T-cell (primary cell): ENCODE measurements at places on chromosomes 1 and 21.

GRCh38 chr1:91952187-91952586, 3.0 kb downstream of the BRDT start:
- DNase-seq = no peak

DNA sequence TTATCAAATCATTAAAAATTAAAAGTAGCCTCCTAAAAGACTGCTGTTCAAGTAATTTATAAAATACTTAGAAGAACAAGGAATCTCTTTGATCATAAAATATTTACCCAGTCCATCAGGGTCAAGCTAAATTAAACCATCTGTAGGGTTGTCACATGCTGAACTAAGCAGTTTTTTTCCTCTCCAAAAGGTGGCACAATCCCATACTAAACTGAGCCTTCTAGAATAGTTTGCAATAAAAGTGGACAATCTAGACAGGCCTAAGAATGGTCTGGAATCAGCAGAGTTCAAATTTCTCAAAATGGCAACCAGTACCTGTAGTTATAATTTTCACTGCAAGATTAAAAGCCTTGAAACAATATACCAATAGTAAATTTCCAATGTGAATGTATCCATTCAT, 194.8 kb downstream of the EIF4G3 start:
- no peak for DNase-seq

GRCh38 chr1:1004780-1005697, 5.1 kb upstream of the HES4 start:
- DNase-seq = no peak

GRCh38 chr1:227901239-227901905, 46.4 kb downstream of the WNT9A start:
- DNase-seq = no peak

DNA sequence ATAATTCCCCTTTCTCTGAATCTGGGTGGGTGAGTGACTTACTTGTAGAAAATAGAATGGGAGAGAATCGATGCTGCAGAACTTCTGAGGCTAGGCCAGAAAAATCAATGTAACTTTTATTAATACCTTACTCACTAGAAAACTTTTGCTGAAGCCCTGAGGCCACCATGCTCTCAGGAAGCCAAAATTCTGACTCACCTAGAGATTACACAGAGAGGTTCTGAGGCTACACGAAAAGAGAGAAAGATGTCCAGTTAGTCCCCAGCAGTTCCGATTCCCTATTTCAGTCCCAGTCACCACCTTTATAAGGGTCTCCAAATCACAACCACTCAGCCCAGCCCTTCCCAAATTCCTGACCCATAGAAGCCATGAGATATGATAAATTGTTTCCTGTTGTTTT, 135.2 kb downstream of the NTPCR start:
- no peak for DNase-seq

DNA sequence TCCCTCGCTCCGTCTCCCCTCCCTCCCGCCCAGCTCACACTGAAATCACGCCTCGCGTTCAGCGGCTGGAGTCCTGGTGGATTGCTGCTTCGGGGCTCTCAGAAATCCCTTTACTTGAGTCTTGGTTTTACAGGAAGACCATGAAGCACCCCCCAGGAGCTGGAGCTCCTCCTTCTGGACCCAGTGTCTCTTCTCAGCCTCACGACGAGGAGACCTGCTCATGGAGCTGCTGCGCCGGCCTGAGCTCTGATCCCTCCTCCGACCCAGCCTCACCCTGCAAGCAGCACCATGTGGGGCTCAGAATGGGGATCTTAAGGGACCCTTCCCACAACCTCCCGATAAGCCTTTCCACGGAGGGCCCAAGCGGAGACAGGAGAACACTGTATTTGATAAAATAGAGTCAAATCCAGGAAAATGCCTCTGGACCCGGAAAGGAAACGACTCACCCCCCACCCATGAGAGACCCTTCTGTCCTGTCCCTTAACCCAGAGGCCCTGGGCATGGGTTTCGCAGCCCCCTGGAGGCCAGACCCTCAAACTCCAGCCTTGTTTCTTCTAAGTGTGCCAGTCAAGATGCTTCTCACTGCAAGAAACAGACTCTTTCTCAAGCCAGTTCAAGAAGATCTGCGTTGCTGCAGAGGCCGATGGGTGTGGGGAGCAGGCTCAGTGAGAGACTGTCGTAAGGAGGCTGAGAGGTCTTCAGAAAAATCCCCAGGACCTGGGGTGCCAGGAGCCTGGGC, 26.1 kb downstream of the PDE9A start:
- no peak for DNase-seq

DNA sequence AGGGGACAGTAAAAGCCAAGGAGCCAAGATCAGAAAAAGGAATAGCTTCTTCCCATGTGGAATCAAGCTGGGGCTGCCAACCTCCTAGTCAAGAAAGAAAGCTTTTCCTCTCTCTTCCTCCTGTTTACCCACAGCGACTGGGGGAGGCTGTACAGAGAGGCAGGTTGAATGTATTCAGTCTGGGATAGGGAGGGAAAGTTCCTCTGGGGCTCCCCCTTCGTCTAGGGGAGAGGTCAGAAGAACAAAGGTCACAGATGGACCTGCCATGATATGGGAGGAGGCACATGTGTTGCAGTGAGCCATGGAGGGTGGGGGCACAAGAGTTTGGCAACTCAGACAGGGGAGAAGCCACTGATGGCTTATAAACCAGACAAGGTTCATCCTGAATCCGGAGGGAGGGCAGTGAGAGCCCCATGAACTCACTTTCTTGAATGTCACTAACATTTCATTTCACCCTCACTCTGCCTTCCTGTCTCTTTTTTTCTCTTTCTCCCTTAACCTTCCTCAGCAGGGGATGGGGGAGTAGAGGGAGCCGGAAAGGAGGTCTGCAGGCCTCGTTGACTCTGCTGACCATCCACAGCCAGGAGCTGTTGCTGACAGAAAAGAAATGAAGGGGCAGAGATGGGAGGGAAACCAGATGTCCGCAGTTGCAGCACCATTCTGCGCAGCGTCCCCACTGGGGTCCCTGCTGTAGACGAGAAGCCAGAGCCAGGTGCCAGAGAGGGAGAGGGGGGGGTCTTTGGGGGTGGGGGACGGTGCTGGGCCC, 61.1 kb downstream of the PLXNA2 start:
- DNase-seq = no peak

DNA sequence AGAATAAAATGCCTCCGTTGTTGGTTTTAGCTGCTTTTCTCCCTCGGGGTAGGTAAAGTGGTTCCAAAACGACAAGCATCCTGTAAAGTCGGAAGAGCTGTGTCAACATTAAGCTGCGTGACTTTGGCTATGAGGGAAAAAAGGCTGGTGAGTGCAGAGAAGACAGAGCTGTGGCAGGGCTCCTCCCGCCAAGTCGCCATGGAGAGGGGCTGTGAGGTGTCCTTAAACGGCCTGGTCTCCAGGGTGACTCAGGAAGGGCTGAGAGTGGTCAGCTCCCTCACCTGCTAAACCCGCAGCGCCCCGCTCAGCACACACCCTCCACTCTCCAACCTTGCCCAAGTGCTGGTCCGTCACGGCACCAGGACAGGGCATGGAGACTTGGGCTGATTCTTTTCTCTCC, 91.6 kb upstream of the SAMD11 start:
- DNase-seq = no peak

DNA sequence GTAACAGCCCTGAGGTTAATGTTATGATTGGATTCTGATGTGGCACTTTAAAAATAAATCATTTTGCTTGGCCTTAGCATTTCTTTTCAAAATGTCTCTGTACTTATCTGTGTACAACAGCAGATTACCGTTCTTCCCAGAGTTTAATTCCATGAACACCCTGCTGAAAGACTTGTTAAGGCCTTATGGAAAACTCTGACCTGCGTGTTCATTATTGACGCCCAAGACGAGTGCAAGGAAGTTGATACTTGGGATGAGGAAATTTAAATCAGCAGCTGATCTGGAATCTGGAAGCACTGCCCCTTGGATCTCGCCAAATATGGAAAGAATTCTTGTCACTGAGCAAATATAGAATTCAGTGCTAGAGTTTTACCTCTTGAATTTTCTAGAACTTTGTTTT, 6.7 kb downstream of the ERG start:
- DNase-seq = no peak

DNA sequence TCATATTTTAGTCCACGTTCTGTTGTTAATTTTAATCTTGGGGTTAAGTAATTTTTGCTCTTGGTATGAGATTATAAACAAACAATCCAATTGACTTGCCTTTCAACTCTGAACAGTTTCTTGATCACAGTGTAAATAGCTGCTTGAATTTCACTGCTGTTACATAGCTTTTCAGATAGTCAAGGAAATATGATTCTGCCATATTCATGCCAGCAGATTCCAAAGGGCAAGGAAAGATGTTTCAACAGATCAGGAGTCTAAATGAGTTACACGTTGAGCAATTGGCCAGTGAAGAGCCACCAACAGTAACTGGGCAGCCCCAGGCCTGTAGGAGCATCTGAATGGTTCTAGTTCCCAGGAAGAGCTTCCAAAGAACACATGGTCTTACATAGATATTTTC, 93.6 kb downstream of the LEPR start:
- no peak for DNase-seq

DNA sequence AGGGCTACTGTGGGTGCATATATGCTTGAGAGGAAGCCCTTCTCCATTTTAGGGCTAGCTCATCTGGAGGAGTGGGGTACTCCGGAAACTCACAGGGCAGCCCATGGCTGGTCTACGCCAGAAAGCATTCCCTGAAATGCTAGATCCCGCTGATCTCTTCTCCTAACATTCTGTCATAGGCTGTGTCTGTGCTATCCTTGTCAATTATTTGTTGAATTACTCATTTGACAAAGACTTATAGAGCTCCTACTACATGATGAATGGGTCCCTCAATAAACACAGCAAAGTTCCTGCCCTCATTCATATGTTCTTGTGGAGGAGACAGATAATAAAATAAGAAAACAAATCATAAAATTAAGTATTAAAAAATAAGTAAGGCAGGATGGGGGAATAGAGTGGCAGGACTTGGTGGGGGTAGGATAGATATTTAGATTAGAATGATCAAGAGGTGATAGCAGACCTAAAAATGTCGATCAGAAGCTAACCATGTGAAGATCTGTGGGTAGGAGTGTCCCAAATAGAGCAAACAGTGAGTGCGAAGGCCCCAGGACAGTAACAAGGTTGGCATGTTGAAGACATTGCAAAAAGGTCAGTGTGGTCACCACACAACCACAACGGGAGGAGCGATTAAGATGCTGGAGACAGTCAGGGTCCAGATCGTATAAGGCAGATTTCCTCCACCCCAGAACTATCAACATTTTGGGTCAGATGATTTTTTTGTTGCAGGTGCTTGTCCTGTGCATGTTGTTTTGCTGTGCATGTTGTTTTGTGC, 13.2 kb downstream of the NGF start:
- no peak for DNase-seq

- DNase-seq = no peak
These were observed 40.9 kb upstream of the RALGPS2 start for GRCh38 chr1:178684111-178684510.

DNA sequence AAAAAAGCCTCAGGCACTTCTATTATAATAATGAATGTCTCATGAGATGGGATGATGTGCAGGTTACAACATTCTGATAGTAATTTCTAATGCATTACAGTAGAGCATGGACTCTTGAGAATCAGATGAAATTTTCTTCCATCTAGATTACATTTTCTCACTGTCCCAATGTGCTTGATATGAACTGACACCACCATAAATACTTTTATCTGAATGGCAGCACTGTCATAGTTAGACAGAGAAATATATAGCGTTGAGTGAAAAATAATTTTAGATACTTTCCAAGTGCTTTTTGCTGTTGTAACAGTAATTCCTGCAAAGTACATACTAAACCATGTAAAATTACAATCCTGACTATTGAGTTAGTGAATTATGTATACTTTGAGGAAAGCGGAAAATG, 630.1 kb downstream of the BRINP3 start:
- DNase-seq = no peak

GRCh38 chr21:45067462-45068285, 6.7 kb upstream of the ADARB1 start:
- no peak for DNase-seq

GRCh38 chr1:28067523-28068090, 20.8 kb downstream of the EYA3 start:
- no peak for DNase-seq

DNA sequence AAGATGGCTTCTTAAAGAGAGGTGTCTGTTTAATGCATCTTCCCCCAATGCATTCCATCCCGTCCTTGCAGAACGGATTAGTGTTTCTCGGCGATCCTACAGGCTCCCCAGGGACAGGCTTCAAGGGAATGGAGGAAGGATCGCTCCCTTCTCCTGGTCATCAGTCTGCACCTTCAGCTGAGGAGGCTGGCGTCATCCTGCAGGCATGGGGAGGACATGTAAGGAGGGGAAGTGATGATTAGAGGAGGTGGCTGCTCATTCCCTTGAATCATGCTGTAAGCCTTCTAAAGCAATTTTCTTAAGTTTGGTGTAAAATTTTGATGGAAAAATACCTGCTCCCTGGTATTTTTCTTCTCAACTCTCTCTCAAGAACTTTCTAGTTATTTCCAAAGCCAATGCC, 603.6 kb downstream of the NPHP4 start:
- no peak for DNase-seq

DNA sequence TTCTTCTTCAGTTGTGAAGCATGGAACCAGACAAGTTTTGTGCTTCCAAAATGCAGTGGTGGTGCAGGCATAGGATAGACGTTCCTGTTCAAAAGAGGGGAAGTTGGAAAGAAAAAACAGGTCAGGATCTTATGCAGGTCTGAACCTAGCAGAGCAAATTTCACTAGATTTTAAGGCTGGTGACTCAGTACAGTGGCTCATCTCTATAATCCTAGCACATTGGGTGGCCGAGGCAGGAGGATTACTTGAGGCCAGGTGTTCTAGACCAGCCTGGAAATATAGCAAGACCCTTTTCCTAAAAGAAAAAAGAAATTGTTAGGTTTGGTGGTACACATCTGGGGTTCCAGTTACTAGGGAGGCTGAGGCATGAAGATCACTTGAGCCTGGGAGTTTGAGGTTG, 88.1 kb downstream of the OBSCN start:
- DNase-seq = no peak

DNA sequence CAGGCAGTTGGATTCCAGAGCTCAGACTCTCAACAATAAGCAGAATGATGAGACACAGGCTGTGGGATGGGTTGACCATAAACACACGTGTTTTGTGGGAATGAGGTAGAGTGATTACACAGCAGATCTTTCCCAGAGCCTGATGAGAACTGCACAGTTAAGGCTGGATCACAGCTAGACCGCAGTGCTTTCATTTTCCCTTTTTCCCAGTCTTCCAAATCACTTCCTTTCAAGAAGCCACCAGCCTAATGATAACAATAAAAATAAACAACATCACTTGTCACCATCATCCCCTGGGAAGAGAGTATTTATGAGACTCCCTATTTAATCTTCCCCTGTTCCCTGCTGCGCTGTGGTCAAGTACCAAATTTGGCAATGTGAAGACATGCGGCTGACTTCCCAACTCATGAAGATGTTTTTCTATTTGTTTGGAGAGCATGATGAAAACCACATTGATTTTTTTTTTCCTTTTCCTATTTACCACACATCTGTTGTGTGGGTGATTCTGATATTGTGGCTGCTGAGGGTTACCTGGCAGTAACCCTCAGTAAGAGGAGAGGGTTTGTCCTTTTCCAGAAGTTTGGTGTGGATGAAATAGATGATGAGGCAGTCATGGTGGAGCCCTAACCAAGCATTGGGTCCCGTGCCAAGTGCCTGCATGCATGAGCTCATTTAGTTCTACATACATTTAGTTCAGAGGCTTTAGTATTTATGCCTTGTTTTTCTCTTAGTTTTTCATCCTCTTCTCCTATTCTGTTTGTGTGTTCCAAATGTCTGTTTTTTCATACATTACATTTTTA, 248.9 kb upstream of the HOOK1 start:
- DNase-seq = no peak
